Fibroblast of pulmonary artery (primary cell): ENCODE measurements at places on chromosomes 16 and 17.

DNA sequence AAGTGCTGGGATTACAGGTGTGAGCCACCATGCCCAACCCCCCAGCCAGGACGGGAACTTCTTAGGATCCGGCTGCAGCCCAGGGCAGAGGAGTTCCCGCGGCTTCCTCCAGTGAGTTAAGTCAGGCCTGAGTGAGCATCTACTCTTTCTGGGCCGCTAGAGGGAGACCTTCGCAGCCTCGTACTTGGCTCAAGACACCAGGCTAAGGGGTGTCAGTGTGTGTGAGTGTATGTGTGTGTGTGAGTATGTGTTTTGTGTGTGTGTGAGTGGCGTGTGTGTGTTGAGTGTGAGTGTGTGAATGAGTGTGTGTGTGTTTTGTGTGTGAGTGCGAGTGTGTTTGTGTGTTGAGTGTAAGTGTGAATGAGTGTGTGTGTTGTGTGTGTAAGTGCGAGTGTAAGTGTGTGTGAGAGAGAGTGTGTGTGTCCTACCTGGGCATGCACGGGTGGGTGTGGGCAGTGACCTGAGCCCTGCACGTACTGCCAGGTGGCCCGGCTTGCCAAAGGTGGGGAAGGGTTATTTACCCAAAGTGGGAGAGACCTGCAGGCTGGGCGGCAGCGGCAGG, 58.5 kb downstream of the TMEM235 start:
- peak; percentile 96 for DNase-seq

GRCh38 chr16:79823639-79824038, 223.1 kb upstream of the MAF start:
- DNase-seq: no peak

GRCh38 chr17:42130310-42130936, 7.8 kb downstream of the HSPB9 start:
- DNase-seq: no peak

- DNase-seq: peak; percentile 59
Observed at GRCh38 chr17:72125742-72126141, 4.9 kb downstream of the SOX9 start.

GRCh38 chr16:71259086-71259485, 28.6 kb upstream of the HYDIN start:
- no peak for DNase-seq

DNA sequence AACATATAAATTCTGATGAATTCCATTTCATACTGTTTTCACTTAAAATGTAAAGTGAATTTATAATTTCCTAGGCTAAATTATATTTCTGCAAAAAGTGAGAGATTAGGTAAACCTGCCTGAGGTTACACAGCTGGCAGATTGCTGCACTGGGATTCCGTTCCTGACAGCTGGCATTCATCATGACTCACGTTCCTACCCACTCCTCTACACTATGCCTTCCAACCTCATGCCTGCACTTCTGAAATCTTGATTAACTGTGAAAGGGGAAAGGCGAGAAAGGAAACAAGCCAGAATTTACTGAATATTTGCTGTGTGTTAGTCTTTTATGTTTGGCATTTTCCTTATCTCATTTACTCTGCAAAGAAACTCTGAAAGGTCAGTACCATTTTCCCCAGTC, 73.3 kb upstream of the MON1B start:
- DNase-seq: no peak

GRCh38 chr17:34420254-34420766, 57.3 kb upstream of the CCL1 start:
- peak; percentile 71 for DNase-seq

DNA sequence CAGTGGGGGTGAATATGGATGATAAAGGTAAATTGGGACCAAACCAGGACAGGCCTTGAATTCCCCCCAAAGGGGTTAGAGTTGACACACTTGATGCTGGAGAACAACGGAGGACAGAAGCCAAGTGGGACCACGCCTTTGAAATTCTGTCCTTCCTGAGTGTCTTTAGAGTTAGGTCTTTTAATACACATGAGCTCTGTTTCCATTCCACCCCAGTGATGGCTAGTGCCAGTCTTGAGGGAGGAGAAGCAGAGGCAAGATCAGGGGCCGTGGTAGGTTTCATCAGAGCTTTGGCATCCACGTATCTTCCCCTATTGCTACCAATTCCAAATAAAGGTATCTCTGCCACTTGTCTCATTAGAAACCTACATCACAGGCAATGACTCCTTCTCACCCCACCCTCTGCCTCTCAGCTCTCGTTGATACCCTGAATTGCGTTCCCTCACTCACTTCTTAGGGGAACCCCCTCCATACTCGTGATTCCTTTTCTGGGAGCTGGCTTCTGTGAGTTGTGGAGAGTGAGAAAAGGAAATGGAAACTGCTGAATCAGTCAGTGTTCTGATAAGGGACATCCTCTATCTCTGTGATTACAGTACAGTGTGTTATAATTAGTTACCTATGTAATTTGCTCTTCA, 2.4 kb upstream of the CCL3L1 start:
- DNase-seq: no peak

DNA sequence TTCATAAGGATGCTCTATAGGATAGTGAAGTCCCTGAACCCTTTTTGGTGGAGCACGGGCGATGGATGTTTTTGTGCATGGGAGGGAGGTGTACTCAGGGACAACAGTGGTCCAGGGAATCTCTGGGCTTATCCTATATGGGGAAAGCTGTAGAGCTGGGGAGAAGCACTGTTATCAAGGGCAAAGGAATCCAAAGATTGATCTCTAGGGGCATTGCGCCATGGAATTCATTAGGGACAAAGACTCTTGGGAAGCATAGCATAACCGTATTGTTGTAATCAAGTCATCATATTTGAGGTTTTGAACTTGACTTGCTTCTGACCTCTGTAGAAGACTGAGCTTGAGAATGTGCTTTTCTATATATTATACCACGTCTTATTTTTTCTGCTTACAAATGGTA, 172.9 kb upstream of the ZFHX3 start:
- no peak for DNase-seq

- DNase-seq: peak; percentile 60
Observed at GRCh38 chr17:76261421-76262215, 3.5 kb upstream of the UBALD2 start.

DNA sequence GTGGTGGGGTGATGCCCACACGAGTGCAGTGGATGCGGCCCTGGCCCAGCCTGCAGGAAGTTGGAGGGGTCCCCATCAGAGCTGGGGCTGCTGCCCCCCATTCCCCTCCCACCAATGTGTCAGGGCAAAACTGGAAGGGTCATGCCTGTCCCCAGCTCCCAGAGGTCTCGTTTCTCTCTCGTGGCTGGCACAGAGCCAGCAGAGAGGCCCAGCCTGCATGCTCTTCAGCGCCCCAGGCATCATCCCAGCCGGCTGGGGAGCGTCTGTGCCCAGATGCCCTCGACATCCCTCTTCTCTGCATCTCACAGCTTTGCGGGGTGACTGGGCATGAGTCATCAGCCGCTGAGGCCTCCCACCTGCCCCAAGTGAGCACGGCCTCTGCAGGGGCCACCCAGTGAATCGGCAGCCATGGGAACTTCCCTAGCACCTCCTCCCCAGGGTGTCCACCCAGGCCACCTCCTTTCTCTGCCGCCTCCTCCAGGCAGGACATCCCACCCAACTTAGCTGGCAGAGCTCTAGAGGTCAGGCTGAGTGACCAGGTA, 9.8 kb upstream of the CSNK1D start:
- DNase-seq: peak; percentile 64

DNA sequence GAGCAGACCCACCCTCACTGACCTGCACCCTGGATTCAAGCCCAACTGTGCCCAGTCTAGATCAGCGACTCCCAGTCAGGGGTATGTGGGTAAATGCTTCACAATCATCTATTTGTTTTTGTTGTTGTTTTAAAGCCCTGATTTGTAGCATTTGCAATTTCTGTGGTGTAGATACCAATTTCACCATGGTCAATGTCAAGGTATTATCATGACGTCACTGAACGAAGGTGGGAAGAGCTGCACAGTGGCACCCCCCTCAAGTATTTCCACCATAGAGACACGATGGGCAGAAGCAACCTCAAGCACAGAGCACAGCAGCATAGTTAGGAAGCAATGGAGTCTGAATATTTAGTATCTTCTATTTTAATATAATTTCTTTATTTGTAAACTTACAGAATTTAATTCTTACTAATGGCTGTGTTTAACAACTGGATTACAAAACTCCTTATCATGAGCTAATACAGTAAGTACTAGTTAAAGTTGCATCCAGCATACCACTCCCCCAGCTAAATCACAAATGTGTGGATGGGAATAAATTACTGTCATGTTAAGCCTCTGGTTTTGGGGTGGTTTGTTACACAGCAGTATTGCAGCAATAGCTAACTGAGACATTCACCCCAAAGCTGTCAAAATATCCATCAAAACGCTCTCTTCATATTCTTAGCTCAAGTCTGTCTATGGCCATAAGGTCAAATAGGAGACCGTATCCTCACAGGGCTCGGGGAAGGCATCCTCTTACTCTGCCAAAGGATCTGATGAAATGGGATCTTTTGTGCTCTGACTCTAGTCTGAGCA, 25.5 kb downstream of the ORC6 start:
- DNase-seq: no peak

GRCh38 chr17:49518346-49519078, 23.4 kb downstream of the NGFR start:
- no peak for DNase-seq

GRCh38 chr16:8721336-8722024, 47.1 kb downstream of the ABAT start:
- no peak for DNase-seq

DNA sequence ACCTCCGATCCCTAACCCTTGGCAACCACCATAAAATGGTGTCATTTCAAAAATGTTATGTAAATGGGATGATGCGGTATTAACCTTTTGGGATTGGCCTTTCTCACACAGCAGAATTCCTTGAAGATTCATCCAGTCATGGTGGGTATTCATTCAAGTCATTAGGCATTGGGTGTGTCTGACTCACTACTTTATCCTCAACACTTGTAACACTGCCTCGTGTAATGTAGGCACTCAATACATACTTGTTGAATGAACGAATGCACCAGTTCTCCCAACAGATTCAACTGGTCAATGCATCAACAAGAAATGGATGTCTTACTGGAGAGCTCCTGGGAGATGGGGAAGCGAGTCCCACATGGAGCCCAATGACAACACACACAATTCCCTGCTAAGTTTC, 21.8 kb upstream of the GAN start:
- DNase-seq: no peak

DNA sequence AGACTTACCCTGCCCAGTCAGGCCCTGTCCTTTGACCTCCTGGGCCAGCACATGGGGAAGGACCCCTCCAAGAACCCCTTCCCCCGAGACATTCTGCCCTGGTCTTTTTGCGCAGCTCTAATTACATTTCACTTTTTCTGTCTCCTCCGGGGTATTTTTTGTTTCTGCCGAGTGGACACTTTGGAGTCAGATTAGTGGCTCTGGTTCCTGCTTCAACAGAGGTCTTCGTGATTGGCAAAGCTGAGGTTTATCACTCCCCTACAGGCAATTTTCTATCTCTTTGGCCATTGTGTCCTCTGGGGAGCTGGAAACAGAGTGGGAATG, 23.5 kb downstream of the ANKRD40 start:
- DNase-seq: no peak

DNA sequence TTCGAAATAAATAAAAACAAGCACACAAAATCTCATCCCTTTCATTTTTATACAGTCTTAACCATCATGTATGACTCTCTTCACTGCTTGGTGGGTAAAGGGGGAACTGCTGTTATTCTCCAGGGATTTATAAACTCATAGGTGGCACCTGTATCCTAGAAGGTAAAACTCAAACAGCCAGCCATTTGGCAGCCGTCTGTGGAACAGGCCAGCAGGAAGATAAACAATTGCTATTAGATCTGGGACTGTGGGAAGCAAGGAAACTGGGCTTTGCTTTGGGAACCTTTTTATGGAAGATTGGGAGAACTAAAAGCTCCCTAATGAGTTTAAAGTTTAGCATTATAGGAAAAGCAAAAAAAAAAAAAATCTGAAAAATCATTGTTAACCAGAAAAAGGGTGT, 126.0 kb downstream of the TANGO6 start:
- no peak for DNase-seq

DNA sequence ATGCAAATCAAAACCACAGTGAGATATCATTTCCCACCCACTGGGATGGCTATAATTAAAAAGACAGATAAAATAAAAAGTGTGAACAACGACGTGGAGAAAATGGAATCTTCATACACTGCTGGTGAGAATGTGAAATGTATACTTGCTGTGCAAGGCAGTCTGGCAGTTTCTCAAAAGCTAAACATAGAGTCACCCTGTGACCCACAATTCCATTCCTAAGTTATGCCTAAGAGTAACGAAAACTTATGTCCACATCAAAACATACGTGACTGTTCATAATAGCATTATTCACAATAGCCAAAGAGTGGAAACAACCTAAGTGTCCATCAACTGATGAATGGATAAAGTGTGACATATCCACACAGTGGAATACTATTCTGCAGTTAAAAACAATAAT, 38.1 kb upstream of the VPS4A start:
- peak; percentile 68 for DNase-seq

DNA sequence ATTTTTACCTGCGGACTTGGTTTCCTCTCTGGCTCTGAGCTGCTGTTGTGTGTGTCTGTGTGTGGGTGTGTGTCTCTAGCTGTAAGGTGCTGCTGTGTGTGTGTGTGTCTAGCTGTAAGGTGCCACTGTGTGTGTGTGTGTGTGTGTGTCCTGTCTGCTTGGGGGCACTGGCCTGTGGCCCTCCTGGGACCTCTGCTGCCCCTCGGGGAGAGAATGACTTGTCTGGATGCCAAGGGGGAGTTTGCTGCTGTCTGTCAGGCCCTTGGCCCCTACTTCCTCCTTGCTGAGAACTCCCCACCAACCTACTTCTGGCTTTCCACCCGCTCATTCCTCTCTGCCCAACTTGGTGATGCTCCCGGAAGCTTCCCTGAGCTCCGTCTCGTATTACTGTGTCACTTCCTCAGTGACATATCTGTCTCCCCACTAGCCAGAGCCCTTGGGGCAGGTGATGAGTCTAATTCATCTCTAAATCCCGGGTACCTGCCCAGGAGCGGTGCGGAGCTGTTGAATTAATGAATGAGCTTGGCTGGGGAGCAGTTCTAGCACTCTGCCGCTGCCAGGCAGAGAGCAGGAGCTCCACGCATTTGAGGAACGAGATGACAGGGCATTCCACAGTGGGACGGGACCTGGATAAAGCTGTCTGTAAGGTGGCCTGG, 3.5 kb upstream of the LASP1NB start:
- DNase-seq: no peak

GRCh38 chr16:17377360-17378324, 93.1 kb downstream of the XYLT1 start:
- DNase-seq: no peak

- DNase-seq: no peak
Observed at GRCh38 chr17:58334661-58335060, 6.1 kb upstream of the TSPOAP1 start.

GRCh38 chr16:47600376-47600775, 139.2 kb downstream of the PHKB start:
- no peak for DNase-seq

DNA sequence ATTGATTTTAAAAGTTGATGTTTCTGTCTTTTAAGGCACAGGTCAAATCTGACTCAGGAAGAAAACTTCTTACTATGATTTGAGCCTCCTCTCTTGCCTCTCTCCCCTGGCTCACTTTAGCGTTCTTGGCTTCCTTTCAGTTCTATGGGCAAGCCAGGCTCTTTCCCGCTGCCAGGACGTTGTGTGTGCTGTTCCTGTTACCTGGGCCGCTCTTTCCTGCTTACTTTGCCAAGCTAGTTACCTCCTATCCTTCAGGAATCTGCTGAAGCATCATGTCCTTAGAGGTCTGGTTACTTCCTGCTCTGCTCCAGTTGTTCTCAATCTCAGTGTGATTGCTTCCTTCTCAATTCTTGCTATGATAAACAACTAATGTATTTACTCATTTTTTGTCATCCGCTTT, 1108.5 kb upstream of the EEF2KMT start:
- DNase-seq: no peak
